AG04449 (cell line): ENCODE measurements at places on chromosomes 4 and X.
A peak's percentile ranks its signal among the peaks of the same experiment; 100 is the strongest.

- DNase-seq = no peak
These were observed 166.9 kb downstream of the ASMT start for GRCh38 chrX:1781766-1782165.

DNA sequence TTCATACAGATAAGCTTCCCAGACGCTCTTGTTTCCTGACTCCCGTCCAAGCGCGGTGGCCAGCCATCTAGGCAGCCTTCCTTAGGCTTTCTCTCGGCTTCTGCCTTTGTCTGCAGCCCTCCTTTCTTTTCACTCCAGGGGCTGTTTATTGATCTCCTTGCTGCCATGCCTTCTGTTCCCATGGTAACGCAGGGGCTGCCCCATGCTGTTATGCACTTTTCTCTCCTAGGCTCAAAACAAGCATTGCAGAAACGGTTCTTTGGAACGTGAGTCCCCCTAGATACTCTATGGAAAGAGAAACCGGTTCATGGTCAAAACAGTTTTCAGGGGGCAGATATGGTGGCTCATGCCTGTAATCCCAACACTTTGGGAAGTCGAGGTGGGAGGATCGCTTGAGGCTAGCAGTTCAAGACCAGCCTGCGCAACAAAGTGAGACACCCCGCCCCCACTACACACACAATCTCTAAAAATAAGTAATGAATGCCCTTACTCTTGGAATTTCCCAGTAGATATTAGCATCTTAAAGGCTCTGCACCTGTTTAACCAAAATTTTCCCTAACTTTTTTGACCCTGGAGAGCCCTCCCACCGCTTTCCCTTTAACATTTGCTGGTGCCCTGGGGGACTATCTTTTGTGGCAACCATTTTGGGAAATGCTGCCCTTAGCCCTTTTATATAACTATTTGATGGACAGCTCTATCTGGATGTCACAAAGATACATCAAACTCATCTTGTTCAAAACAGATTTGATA is 53.9 kb upstream of the ZNF157 start:
- no peak for DNase-seq

GRCh38 chr4:41443340-41444079 is 94.4 kb upstream of the LIMCH1 start:
- DNase-seq = no peak

- no peak for DNase-seq
These were observed 13.7 kb upstream of the CLTRN start for GRCh38 chrX:15678339-15678738.

- no peak for DNase-seq
These were observed 66.0 kb upstream of the STOX2 start for GRCh38 chr4:183838987-183839712.

DNA sequence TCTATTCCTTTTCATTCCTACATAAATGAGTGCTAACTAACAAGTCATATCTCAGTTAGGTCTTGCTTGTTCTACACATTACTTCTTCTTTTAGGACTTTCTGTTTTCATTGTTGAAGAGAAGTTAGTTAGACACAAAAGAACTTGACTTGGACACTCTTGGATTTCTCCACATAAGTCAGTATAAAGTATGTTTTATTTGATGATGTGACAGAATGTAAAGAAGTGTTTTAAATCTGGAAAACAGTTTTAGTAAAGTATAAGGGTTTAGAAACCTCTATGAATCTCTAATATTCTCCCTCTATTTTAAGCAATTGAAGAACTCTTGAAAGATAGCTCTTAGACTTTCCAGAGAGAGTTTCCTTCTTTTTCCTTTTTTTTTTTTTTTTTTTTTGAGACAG is 38.6 kb upstream of the TMEM33 start:
- DNase-seq = no peak

GRCh38 chr4:108351791-108352190 is 183.1 kb upstream of the LEF1 start:
- no peak for DNase-seq

GRCh38 chr4:2339458-2340271 is 77.8 kb upstream of the MXD4 start:
- DNase-seq = no peak

GRCh38 chrX:79506001-79506400 is 138.9 kb upstream of the ITM2A start:
- no peak for DNase-seq

DNA sequence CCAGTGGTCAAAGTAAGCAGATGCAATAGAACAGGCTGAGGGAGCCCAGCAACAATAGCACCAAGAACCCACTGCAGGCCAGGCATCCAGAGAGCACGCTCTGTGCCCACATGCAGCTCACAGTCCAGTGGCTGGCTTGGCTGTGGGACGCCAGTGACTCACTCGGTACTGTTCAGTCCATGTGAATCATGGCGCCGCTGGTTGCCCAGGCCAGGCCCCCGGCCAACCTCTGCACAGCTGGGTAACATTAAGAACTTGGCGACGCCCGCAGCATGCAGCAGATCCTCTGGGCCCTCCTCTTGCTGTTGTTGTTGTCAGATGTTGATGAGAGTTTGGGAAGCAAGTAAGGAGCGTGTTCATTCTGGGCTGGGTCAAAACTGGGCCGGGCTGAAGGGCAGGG is 60.5 kb downstream of the MSX1 start:
- no peak for DNase-seq

- no peak for DNase-seq
These were observed 21.1 kb downstream of the PIGG start for GRCh38 chr4:519885-520682.

DNA sequence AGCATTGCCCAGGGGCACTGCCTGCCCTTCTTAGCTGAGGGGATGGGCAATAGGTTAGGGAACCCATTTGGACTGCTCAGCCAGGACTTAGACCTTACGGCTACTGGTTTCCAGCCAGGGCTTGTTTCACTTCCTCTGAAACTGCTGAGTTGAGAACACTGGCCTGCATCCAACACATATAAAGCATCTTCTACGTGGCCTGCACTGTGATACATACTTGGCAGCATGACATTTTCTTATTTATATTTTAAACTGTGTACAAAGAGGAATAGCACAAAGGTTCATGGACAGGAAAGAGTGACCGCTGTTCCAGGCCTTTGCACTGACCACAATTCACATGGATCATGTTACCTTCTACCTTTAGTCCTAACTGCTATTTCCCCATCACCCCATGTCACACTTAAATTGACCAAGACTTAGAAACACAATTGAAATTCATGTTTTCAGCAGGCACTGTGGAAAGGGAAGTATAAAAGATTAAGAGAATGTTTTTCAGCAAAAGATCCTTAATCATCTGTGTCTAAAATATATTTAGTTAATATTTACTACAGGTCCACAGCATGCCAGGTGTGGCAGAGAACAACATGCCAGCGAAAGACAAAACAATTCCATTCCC is 43.7 kb downstream of the NLGN4X start:
- DNase-seq = no peak

DNA sequence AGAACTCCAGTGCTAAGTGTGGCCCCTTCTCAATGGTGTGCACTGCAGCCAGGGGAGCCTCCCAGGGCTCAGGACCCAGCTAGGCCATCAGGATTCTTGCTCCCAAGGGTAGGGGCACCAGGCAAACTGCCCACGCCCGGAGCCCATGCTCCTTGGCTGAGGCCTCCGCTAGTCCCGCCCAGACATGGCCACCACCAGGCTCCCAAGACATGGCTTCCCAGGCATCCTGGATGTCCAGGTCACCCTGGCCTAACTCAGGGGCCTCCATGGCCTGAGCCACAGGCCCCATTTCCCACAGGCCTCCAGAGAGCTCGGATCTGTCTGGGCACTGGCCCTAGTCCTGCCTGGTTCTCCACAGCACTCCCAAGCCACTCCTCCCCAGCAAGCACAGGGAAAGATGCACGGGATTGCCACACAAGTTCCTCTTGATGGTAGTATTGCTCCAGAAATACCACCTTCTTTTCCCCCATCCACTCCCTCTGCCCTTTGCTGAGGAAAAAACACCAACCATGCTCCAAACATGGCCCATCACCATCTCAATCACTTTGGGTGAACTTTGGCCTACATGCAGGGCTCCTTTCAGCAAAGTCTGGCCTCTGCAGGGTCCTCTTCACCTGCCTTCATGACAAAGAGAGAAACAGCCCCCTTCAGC is 274.7 kb upstream of the AGTR2 start:
- DNase-seq = no peak

- no peak for DNase-seq
These were observed 152.2 kb downstream of the GRID2 start for GRCh38 chr4:92455951-92456350.

GRCh38 chrX:132590350-132591026 is 101.7 kb upstream of the MBNL3 start:
- no peak for DNase-seq

GRCh38 chr4:23717528-23718248 is 172.2 kb downstream of the PPARGC1A start:
- DNase-seq = no peak

- DNase-seq = no peak
These were observed 8.7 kb downstream of the SMIM10 start for GRCh38 chrX:134999469-134999868.

GRCh38 chr4:31548021-31548420 is 827.9 kb downstream of the PCDH7 start:
- no peak for DNase-seq

DNA sequence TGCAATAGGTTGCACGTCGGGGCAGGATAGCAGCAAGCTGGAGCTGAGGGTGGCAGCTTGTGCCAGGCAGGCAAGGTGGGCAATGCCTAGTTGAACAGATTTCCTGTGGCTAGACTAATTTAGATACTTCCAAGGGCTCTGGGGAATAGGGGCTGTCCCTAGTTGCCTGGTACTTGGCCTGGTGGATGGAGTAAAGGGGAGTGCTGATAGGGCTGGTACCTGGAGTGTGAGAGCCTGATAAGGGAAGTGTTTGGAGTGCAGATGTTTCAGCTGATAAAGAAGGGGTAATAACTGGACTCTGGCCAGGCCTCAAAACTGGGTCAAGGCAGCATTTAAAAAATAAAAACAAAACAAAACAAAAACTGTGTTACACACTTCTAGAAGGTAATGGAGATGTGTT is 665.5 kb downstream of the CCSER1 start:
- DNase-seq = no peak

GRCh38 chr4:83831588-83831987 is 295.7 kb downstream of the GPAT3 start:
- DNase-seq = no peak

DNA sequence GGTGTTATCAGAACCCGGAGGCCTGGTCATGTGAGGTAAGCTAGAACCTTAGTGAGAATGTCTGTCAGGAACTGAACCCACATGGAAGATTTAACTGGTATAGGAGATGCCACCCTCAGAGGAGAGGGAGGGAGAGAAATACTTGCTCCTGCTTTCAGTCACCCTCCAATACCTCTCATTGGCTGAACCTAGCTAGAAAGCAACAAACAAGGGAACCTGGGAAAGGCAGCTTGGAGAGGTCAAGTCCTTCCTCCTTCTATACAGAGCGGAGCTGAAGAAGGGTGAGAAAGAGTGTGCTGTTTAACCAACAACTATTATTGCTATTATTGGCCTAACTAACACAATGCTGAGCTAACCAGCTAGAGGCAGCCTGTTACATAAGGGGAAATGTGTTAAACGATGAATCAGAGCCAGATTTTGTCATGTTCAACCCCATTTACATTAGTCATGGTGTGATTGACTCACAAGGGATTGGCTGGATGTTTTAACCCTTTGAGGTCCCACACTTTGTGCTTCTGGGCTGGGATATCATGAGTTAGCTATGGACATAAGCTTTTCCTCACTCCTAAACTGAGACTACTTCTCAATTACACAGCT is 96.5 kb upstream of the ESX1 start:
- DNase-seq = peak; percentile 45

DNA sequence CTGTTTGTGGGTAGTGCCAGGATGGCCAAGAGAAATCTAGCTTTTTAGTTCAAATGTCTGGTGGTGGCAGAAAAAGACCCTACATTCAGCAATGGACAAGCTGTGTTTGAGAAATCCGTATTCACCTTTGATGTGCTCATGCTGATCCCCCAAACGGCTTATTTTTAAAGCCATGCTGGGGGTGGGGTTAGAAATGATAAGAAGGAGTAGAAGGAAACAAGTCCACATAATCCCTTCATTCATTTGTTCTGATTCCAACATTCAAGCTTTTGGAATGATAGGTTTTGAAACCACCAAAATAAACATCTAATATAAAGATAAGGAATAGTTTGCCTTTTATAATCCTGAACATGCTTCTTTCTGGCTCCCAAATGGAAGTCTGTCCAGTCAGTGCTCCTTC is 92.0 kb upstream of the DKK2 start:
- no peak for DNase-seq

GRCh38 chrX:48831136-48831908 is 4.1 kb downstream of the PCSK1N start:
- DNase-seq = no peak

DNA sequence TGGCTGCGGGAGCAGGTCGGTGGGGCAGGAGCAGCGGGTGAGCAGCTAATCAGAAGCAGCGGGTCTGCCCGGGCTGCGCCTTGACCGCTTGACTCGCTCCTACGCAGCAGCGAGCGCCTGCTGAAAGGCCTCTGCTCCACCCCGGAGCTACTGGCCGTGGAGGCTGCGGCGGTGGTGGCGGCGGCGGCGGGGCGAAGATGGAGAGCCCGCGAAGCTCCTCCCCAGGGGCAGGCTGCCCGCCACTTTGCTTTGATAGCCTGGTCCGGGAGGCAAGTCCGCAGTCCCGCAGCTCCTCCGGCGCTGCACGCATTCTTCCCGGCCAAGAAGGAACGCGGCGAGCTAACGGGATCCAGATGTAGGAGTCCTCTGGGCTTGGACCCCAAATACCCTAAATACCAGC is 36.7 kb downstream of the PJA1 start:
- no peak for DNase-seq
